ENCODE measurements at places on chromosomes 3 and 15.

DNA sequence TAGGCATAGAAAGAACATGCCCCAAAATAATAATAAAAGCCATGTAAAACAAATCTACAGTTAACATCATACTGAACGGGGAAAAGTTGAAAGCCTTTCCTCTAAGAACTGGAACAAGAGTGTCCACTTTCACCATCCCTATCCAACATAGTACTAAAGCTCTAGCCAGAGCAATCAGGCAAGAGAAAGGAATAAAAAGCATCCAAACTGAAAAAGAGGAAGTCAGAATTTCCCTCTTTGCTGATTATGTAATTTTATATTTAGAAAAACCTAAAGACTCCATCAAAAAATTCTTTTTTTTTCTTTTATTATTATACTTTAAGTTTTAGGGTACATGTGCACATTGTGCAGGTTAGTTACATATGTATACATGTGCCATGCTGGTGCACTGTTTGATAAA lies 661.6 kb upstream of the CBLB start:
- no peak for DNase-seq

DNA sequence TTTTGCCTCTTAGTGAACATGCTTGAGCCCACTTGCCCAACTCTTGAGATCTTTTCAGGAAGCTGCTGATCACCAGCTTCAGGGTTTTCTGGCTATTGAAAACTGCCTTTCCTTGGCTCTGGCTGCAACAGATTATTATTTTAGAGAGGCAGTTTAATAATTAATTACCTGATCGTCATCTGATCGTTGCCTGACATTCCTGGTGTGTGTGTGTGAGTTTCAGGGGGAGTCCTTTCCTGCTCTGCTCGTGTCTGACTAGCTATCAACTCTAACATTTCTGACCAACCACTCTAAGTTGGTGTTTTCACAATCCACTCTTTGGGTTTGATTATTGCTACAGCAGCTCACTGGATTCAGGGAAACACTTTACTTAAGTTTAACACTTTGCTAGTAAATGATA lies 84.3 kb upstream of the SPATA16 start:
- DNase-seq: no peak

- no peak for DNase-seq
Measured at GRCh38 chr3:114120211-114120610, 58.6 kb downstream of the DRD3 start.

DNA sequence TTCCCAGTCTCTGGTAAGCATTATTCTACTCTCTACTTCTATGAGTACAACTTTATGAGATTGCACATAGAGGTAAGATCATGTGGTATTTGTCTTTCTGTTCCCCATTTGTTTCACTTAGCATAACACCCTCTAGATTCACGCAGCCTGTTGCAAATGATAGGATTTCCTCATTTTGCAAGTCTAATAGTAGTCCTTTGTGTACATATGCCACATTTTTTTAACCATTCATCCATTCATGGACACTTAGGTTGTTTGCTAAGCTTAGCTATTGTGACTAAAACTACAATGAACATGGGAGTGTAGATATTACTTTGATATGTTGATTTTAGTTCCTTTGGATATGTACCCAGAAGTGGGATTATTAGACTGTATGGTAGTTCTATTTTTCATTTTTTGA lies 717.9 kb upstream of the ALCAM start:
- no peak for DNase-seq

DNA sequence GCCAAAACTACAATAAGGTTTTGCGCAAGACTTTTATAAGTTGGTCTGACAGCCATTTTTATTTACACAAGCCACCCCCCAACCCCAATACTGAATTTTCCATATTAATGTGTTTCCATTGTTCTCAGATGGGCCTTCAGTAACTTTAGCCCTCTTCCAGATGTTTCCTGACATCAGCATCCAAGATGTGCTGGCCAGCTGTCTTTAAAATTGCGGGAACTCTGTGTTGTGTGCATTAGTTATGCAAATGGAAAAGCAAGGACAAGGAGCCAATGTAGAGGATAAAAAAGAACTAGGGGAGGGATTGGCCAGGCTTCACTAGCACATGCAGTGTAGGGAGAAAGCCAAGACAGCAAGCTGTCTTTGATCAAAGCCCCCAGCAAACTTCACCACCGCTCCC lies 45.4 kb downstream of the COMMD2 start:
- no peak for DNase-seq
